ENCODE measurements at places on chromosomes 5 and 9. TPM values are rescaled to one million over a fixed set of nuclear protein-coding genes. Genes with fewer than 3 reads are reported as not detected.

Gene SLC4A9
- 0.29 TPM for total RNA-seq

Gene EXD3
- total RNA-seq, result 1.9 TPM

DNA sequence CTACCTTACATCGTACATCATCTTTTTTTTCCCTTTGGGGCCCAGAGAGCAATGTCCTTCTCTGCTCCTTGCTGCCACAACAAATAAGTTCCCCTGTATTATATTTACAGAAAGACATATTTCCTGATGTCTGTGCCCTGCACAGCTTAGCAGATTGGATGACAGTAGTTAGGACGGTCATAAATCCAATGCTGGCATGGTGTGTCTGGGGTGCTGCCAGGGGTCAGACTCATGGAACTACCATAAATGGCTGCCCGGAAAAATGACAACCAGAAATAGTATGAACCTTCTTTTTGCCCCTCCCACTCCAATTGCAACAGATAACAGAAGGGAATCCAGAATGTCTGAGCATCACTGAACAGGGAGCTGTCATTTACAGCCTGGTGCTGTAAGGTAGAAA, 511.1 kb downstream of the PSAT1 start:
- no peaks in the 10 kb centered on the region for H3K27me3 ChIP-seq
- no peak for DNase-seq
- H3K27ac ChIP-seq, result no peak overlapping the region
- H3K4me1 ChIP-seq, result peaks cover 12% of the 10 kb centered on the region

- H3K27me3 ChIP-seq, result no peaks in the 10 kb centered on the region
- H3K36me3 ChIP-seq, result no peaks in the 10 kb centered on the region
- H3K4me3 ChIP-seq, result no peak overlapping the region
- DNase-seq, result no peak
- H3K4me1 ChIP-seq, result no peaks in the 10 kb centered on the region
These were observed 47.6 kb upstream of the AGXT2 start for GRCh38 chr5:35095366-35095765.

DNA sequence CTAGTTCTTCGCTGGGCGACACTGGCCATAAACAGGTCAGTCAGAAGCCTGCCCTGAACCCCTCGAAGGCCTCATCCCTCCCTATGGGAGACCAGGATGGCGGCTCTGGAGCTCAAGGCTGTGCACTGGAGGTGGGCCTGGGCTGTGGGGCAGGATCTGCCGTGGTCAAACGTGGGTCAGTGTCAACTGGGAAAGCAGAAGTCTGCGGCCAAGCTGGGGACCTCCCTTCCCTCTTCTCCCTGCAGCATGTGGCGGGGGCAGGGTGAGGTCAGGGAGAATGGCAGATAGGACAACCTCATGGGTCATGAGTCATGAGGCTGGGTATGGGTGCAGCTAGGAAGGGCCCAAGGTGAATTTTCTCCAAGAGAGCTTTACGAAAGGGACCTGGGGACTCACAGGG, 132.9 kb downstream of the RXRA start:
- DNase-seq, result no peak
- H3K36me3 ChIP-seq, result no peaks in the 10 kb centered on the region
- H3K27ac ChIP-seq, result no peak overlapping the region
- peaks cover 13% of the 10 kb centered on the region for H3K4me1 ChIP-seq
- H3K4me3 ChIP-seq, result no peak overlapping the region

DNA sequence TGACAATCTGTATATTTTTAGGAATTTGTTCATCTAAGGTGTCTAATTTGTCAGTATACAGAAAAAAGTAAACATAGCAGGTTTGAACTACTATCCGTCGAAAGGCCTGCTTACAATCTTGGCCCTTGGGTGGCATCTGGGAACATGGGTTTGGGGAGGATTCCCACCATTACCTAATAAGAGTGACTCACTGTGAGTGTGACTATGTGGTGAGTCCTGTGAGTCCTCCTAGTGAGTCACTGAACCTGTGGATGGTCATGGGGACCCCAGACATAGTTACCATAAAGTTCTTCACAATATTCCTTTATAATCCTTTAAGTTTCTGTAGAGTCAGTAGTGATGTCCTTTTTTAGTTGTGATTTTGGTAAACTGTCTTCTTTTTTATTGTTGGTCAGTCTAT, 37.0 kb downstream of the RNF130 start:
- H3K27ac ChIP-seq, result peak overlapping the region; percentile 58
- DNase-seq, result peak; percentile 73
- H3K27me3 ChIP-seq, result no peaks in the 10 kb centered on the region
- peaks cover 24% of the 10 kb centered on the region for H3K36me3 ChIP-seq

DNA sequence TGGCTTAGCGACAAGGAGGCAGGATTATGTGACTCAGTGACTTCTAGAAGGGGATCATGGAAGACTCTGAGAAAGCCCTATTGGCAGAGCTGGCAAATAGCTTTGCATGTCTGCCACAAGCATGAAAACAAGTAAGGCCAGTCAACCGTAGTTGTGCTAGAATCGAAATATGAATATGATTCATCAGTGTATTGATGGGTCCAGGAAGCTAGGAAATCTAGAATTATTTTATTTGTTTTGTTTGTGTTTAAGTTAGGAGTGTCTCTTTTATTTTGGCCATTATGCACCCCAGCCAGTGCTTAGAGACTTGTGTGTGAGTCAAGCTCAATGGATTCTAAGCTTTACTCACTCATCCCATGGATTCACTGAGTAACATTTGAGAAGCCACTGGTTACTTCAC, 3.8 kb upstream of the ITGA2 start:
- H3K36me3 ChIP-seq, result no peaks in the 10 kb centered on the region
- no peak overlapping the region for H3K4me3 ChIP-seq
- H3K27ac ChIP-seq, result peak overlapping the region; percentile 92
- H3K4me1 ChIP-seq, result peaks cover 47% of the 10 kb centered on the region
- peak; percentile 82 for DNase-seq

All from PC-3 (cell line).